IPS DF 6.9 (cell line): ENCODE measurements at places on chromosomes 7 and 10.

DNA sequence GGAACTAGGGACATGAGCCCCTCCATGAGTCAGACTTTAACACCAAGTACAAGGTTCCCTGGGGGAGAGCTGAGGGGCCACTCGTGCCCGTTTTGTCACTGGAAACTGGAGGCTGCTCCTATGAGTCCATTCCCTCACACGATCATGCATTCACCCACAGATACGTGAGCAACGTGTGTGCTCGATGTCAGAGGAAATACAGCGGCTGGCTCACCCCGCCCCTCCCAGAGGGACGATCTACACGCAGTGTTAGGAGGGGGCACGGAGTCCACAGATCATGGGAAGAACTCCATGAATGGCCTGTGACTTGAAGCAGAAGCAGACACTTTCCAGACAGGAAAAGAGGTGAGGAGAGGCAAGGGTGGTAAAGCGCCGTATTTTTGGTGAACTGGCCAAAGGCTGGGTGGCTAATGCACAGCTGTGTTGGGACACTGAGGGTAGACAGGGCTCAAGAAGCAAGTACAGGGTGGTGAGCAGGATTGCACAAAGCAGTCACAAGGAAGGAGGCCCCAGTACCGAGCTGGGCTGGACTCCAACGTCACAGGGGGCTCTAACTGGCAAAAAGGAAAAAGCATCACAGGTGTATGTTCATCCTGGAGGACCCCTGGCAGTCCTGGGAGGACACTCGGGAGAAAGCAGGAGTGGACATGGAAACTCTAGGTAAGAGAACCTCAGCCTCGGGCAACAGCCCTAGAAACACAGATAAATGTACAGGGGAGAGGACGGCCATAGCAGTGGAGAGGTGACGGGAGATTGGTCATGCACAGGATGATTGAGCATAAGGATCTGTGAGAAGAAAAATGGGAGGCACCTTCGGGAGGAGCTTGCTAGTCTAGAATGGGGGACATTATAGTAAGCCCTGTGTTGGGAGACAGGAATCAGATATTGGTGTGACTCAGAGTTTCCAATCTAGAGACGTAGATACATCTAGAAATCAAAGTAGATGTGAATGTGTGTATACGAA is 41.2 kb downstream of the TNS3 start:
- no peak for DNase-seq

- DNase-seq = no peak
Measured at GRCh38 chr7:102874966-102875365, 37.8 kb upstream of the LRRC17 start.

GRCh38 chr10:28984431-28984830 is 304.4 kb upstream of the LYZL1 start:
- DNase-seq = no peak

DNA sequence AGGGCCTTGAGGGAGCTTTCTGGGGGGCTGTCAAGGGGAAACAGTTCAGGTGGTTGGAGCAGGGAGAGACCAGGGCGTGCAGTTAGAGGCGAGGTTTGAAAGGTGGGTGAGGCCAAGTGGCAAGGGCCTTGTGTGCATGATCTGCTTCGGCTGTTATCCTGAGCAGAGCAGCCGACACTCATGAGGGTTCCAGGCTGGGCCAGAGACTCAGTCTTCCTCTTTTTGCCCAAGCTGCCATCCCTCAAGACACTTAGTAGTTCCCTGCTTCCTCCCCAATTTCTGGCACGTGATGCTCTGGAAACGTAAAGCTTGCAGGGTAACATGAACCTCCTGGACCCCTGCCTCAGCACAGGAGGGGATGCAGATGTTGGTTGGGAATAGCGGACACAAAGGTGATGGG is 44.1 kb downstream of the KLRG2 start:
- no peak for DNase-seq

DNA sequence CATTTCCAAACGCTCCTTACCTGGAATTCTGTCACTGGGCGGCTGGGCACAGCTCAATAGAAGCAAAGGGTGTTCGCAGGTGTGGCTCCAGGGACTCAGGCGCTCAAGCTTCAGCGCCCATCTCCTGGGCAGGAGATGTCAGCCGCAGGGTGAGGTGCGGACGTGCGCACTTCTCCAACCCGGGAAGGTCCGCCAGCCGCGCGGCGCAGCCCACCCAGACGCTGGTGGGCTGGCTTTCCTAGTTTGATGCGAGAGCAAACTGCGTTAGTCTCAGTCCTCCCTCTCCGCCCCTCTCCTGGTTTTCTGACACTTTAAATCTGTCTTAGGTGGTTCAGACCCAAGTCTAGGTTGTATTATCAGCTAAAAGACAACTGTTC is 267 bp downstream of the CALCR start:
- DNase-seq = no peak

- no peak for DNase-seq
Measured at GRCh38 chr7:17770710-17771375, 169.5 kb downstream of the SNX13 start.

DNA sequence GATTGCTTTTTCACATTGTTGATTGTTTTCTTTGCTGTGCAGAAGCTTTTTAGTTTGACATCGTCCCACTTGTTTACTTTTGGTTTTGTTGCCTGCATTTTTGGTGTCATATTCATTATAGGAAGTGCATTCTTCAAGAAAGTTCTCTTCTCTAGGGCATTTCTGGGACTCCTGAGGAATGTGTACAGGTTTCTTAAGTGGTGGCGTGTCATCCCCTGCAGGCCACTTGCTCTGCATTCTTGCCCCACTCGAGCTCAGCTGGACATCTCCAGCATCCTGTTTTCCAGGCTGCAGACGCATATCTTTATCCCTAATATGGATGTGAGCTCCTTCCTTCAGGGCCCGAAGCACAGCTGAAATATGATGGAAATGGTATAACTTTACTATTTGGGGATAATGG is 255.6 kb upstream of the HABP2 start:
- no peak for DNase-seq

- DNase-seq = no peak
Measured at GRCh38 chr10:128994598-128995143, 472.4 kb upstream of the MGMT start.

GRCh38 chr7:156778201-156778600 is 114.8 kb downstream of the LMBR1 start:
- no peak for DNase-seq

DNA sequence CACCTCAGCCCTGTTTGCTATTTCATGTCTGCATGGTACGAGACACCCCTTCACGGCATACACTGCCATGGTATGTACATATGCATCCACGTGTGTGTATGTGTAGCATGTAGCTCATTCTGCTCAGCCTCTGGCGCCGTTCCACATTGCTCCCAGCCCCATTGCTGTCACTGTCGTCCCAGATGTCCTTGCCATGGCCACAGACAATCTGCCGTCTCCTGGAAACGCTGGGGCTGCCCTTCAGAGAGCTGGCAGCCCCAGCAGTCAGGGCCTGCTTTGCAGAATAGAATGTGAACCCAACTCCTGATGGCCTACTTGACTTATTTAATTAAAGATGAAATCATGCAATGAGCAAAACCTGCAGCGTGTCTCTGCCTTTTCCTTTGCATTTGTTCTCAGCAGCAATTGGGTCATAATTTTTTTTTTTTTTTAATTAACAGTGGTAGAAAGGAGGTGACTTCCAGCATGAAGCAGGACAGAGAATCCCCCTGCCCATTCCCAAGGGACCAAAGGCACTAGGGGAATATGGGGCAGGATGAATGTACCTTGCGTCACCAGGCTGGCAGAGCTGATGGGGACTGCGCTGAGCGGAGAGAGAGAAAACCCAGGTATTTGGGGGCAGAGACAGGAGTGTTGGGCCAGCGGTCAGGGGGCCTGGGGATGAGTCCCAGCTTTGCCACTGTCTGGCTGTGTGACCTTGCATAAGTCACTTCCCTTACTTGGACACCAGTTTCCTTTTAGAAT is 49.2 kb downstream of the CHST3 start:
- no peak for DNase-seq

DNA sequence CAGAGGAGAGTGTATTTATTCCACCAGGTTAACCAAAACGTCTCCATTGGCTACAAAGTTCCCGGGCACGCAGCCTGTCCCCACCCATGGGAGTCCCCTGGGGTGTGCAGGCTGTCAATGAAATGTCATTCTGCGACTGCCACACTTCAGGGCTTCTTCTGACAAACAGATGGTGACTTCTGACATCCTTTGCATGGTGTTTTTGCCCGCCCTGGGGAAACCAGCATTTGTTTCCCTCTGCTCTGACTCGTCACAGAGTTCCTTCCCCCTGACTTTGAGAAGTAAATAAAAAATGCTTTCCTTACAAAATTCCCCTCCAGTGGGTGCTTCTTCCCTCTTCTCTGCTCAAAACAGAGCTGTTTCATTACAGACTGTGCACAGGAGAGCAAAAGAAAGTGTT is 38.2 kb downstream of the TNS3 start:
- no peak for DNase-seq

DNA sequence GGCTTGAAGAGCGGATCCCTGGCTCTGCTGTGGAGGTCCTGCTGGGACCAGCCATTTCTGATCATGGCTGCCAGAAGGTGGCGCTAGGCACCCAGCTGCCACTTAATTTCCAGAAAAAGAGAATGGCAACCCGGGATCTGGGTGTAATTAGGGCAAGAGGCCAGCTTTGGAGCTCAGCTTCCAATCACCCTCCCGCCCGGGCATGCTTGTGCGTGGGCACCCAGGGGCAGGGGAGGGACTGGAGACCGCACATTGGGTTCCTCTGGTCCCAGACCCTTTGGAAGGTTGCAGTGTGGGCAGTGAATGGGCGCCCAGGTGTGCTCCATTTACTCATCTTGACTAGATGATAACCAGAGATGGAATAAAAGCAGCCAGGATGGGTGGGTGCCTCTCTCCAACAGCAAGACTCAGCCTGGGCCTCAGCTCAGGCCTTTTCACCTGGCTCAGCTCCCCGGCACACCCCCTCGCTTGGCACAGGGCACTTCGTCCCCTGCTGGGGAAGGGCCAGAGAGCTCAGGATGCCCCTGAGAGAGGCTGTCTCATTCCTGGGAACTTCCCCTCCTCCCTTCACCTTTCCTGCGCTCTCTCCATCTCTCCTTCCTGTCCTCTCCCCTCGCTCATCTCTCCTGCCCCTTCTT is 14.7 kb downstream of the FAM241B start:
- no peak for DNase-seq

GRCh38 chr10:7275761-7276440 is 134.9 kb downstream of the SFMBT2 start:
- DNase-seq = no peak

DNA sequence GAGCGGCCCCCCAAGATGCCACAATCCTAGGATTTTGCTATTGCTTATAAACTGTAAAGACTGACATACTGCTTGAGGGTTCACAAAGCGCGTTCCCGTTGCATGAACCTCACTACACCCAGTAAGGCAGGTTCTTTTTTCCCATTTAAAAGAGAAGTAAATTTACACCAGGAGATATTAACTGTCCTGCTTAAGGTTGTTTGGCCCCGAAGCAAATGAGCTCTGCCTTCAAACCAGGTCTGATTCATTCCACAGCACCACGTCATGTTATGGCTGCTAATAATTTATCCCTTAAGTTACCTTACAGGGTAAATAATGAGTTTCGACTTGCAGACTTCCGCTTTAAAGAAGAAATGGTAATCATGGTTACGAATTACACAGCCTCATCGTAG is 559 bp upstream of the FKBP14 start:
- no peak for DNase-seq

DNA sequence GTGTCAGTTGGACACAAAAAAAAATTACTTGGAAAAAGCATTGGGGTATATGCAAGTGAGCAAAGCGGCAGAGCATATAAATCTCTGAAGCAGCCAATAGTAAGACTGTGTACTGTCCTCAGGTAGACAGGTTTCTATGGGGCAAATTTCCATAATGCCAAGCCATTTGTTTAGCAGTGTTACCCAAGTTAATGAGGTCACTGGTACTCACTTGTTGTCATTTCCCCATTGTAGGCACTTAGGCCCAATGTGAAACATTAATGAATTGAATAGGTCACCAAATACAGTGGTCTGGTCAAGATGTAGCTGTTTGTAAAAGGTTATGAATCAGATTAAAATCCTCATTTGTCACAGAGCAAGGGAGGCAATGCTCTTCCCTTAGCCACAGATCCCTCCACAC is 27.5 kb downstream of the HOXA1 start:
- DNase-seq = no peak

GRCh38 chr7:147136352-147136751 is 1019.8 kb downstream of the CNTNAP2 start:
- DNase-seq = no peak

GRCh38 chr7:132472463-132473120 is 103.7 kb downstream of the PLXNA4 start:
- DNase-seq = no peak

- DNase-seq = no peak
Measured at GRCh38 chr7:122803323-122803722, 82.9 kb downstream of the CADPS2 start.

DNA sequence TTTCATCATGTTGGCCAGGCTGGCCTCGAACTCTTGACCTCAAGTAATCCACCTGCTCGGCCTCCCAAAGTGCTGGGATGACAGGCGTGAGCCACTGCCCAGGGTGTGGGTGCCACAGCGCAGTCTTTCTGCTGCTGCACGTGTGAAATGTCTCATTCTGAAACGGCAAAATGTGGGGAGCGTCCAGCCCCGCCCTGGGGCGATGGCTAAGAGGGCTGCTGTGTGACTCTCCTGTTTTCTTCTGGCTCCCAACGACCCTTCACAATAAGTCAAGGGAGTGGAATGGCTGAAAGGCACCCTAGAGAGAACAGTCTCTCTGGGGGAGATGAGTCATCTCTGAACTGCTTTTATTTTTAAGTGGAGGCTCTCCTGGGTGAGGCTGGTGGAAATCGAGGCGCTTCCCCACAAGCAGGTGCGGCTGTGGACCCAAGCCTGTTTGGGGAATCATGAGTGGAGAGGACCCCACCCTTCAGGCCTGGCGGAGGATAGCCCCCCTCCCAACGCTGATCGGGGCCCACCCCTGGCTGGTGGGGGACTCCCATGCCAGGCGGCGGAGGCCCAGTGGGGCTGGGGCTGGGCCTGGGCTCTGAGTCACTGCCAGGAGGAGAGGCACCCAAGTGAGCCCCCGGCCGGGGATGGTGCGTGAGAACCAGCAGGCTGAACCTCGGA is 18.0 kb downstream of the ADAP1 start:
- no peak for DNase-seq

DNA sequence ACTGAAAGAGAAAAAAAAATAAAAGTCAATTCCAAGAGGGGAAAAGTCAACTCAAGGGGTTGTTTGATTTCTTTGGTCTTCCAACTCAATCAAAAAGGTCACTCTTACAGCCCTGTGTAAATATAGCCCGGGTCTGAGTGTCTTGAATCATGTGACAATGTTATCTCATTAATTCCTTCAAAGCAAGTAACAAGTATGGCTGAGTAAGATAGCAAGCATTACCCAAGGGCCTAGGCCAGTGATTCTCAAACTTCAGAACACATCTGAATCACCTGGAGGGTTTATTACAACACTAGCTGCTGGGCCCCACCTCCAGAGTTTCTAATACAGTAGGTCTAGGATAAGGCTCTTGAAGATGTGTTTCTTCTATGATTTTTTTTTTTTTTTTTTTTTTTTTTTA is 125.0 kb downstream of the PRLHR start:
- DNase-seq = no peak

GRCh38 chr10:128307820-128308219 is 181.6 kb upstream of the MKI67 start:
- DNase-seq = no peak

GRCh38 chr10:86402283-86402941 is 35.8 kb upstream of the GRID1 start:
- no peak for DNase-seq

- DNase-seq = no peak
Measured at GRCh38 chr7:99419323-99420021, 10.7 kb downstream of the BUD31 start.
